Stimulated activated CD4-positive, alpha-beta T cell treated with anti-CD3 and anti-CD28 coated beads, Interleukin-1b, Interleukin-23, amount 100 ng/mL, for 4 hours (primary cell): ENCODE measurements at places on chromosomes 13 and 19.

DNA sequence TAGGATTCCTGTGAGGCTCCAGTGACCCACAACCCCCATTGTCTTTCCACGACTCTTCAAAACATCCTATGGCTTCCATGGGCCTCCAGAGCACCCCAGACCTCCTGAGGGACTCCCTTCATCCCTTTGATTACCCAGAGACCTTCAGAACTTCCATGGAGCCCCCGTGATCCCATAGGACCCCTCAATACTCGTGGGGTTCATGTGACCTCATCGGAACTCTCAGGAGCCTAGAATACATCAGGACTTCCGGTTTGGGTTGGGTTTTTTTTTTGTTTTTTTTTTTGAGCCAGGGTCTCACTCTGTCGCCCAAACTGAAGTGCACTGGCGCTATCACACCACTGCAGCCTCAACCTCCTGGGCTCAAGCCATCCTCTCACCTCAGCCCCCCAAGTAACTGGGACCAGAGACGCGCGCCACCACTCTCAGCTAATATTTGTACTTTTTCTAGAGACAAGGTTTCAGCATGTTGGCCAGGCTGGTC lies 774 bp downstream of the ALDH16A1 start:
- no peak for DNase-seq

DNA sequence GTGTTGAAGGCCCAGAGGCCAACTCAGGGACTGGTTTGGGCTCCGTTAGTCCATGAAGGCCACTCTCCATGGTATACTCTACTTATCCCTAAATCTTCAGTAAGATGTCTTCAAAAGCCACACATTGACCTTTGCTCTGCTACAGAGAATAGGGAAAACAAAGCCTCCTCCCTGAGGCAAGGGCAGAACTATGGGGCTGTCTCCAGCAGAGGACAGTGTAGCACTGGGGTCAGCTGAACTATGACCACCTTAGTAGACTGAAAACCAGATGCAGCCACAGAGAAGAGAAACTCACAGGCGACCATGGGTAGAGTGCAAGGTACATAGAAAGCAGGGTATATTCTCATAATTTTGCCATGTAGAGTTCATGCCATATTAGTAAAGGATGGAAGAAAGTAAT lies 587.4 kb downstream of the LMO7 start:
- DNase-seq = no peak

DNA sequence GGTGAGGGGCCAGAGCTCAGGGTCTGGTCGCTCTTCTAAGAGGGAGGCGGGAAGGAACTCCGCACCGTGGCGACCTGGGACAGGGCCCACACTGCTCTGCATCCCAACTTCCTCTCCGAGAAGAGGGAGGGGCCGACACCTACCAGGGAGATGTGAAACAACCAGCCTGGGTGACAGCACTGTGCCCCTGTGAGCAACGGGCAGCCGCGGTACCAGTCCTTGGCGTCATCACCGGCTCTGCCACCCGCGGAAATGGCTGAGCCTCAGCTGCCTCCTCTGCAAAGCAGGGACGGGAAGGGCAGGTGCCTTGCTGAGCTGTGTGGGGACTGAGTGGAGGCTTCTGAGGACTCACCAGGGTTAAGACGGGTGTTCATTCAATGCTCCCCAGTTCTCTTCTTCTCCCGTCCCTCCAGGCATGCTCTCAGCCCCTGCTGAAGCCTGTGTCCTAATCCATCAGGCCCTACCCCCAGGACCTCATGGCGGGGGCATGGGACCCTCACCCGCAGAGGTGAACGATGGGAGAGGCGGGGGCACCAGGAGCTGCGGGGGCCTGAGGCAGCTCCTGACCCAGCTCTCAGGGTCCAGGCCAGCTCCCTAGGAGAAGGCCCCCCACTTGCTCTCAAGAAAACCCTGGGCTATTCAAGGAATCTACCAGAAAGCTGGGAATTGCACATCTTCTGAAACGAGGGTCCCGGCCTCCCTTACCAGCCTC lies 9.3 kb downstream of the ZNF787 start:
- DNase-seq = no peak

DNA sequence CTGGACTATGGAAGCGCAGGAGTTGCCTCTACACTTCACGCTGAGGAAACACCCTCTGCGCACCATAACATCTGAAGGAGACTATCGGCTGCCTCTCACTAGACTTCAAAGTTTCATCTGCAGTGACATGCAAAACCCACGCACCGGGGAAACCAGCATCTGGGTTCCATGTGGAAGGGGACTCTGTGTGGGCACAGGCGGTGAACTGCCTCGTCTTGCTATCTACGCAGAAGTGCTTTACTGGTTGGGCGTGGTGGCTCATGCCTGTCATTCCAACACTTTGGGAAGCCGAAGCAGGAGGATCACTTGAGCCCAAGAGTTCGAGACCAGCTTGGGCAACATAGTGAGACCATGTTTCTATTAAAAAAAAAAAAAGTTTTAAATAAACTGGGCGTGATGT lies 116.4 kb downstream of the STK24 start:
- DNase-seq = no peak

DNA sequence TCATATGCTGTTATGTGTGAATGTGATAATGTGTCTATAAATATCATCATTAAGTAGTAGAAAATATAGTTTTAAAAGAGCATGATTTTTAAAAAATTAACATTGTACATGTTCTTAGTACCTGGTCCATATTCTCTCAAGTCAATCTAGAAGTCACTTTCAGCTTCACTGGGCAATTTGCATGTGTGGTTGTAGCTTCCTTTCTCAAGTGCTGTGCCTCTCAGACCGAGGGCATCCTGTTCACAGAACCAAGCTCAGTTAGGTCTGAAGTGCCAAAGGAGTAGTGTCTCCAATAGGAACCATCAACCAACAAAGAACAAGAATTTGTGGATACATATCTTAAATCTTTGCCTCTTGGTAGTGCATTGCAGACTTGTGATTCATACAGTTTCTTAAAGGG lies 541.8 kb upstream of the SLC10A2 start:
- no peak for DNase-seq

DNA sequence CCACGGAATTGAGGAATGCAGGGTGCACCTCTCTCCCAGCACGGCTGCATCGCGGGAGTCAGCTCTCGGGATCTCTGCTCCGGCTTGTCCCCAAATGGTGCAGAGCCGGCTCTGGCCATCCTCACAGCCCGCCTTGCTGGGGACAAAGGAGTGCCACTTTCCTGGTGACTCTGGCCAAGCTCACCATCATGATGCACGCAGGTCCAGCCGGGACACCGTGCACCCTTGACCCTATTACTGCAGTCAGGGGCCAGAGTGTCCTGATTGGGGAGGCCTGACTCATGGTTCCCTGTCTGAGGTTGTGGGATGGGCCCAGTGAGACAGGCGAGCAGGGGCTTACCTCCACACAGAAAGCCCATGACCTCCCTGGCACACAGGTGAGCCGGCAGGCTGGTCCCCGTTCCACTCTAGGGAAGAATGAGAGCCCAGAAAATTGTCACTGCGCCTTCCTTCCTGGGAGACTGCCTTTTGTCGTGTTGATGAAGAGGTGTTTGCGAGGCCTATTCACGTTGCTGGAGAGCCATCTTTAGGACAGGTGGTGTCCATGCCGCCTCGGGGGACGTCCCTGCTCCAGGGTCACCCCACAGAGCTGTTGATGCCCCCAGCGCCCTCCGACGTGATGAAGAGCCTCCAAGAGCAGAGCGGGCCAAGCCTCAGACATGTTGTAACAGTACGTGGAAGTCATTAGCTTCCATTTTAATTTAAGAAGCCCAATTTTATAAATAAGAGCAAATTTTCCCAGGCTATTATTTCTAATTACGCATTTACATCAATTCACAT lies 18.5 kb upstream of the VSTM2B start:
- no peak for DNase-seq

DNA sequence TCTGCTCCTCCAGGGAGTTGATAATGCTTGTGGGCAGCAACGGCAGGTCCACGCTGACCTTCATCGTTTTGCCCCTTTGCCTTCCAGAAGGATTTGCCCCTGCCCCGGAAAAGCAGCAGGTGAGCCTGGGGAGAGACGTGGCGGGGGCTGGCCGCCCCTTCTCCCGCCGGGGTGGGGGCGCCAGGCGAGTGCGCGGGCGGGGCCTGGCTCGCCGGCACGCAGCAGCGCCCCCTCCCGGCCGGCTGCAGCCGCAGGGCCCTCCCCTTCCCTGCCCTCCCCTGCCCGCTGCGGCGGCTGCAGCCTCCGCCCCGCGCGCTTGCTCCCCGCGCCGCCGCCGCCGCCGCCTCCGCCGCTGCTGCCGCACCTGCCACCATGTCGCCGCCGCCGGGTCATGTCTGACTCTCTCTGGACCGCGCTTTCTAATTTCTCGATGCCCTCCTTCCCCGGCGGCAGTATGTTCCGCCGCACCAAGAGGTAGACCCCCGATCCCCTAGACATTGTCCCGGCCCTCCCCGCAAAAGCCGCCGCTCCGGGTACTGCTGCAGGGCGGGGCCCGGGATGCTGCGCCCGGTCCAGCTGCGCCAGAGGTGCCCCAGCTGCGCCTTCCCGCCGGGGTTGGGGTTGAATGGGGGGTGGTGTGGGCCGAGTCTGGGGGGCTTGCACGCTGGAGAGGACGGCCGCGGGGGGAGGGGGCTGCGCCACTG lies at the start of gene MAST1:
MAST1 (plus strand) TSS at position 334 of the 704 bp plus-strand sequence; CDS start at position 392, 58 bp downstream.
- no peak for DNase-seq

DNA sequence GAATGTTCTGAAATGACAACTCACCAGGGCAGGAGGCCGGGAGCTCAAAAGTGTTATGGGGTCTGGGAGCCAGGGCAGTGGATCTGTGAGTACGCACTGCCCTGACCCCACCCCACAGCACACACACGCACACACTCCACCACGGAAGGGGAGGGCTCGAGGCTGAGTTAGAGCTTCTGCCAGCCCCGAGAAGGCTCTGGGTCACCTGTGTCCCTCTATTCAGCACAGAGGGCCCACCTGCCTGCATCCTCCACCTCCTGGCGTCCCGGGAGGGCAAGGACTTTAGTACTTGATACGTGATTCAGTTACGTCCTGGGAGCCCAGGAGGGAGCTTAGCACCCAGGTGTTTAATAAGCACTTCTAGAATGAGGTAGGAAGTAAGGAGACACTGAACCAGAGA lies 190.0 kb upstream of the GPR12 start:
- DNase-seq = no peak

GRCh38 chr19:42469311-42470235 lies 26.8 kb upstream of the CXCL17 start:
- DNase-seq = no peak

DNA sequence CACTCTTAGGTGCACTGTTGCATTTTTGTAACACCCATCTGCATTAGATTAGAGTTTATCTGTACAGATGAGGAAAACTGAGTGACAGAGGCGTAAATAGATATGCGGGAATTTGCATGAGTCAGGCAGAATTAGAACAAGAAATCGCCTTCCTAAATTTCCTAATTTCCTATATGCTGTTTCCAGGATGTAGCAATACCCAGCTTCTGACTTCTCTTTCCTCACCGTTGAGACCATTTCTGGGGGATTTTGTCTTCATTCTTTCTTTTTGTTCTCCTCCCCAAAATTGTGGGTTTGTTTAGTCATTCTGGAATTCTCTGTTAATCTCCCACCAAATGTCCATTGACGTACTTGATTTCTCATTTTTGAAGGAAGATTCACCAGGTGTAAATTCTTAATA lies 10.6 kb upstream of the ZNF792 start:
- no peak for DNase-seq

DNA sequence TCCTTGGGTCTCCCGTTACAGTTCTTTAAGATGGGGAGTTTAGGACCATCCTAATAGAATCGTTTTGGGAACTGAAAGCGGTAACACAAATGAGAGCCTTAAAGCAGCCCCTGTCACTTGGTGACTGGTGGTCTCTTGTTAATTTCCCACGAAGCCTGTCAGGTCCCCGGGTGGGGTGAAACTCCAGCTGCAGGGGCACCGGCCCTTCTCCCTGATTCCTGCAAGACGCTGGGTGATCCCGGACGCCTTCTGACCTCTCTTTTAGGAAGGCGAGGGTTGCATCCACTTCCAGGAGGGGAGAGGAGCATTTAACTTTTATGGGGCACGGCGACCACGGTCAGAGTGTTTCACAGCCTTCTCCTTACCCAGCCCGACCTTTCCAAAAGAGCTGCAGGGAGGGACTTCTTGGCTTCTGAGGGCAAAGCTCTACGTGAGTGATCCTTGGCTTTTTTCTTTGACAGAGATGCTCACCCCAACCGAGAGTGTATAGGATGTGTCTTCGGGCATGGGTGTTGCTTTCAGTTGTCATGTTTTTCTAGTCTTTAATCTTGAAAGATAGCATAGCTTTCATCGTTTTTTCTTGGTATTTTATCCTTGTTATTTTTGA lies 688 bp downstream of the ZNF225 start:
- no peak for DNase-seq

GRCh38 chr19:4208385-4209094 lies 20.8 kb upstream of the EBI3 start:
- no peak for DNase-seq

GRCh38 chr13:111401755-111402154 lies 81.3 kb downstream of the TEX29 start:
- DNase-seq = no peak

DNA sequence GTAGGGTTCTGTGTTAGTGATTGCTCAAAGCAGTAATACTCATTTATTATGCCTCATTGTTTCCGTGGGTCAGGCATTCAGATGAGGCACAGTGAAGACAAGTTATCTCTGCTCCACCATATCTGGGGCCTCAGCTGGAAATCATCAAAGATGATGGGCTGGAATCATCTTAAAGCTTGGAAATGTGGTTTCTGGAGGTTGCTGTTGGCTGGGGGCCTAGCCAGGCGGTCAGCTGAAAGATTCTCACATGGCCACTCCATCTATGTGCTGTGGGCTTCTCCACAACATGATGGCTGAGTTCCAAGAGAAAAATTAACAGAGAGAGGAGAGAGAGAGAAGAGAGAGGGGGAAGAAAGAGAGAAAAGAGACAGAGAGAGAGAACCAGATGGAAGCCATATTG lies 75.5 kb downstream of the OLFM4 start:
- no peak for DNase-seq

GRCh38 chr19:11447347-11448262 lies 12.2 kb downstream of the PRKCSH start:
- DNase-seq = no peak

- no peak for DNase-seq
These were observed 121.1 kb downstream of the IRS2 start for GRCh38 chr13:109665240-109665639.

DNA sequence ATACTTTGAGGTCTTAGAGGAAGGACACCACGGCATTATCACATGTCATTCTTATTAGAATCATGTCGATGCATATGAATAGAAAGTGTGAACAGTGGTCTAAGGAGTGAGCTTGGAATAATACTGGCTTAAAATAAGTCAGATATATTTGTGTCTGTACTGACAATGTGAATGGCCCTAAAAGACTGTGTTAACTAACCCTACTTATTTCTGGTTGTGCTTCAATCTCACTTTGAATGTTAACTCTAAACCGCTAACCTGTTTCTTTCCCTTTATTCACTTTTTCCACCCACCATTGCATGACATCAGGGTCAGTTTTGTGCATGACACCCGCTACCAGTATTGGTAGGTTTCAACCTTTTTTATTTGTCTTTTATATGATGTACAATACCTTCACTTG lies 69.1 kb upstream of the RAP2A start:
- no peak for DNase-seq

- no peak for DNase-seq
These were observed 464.6 kb downstream of the FGF9 start for GRCh38 chr13:22135446-22135845.
